ENCODE measurements at places on chromosomes 2 and 18.
A peak's percentile ranks its signal among the peaks of the same experiment; 100 is the strongest.

GRCh38 chr2:220318508-220318907, 691.1 kb downstream of the SLC4A3 start:
- no peak overlapping the region for H3K27ac ChIP-seq
- H3K4me3 ChIP-seq, result no peak overlapping the region
- DNase-seq, result no peak
- no peaks in the 10 kb centered on the region for H3K36me3 ChIP-seq
- no peaks in the 10 kb centered on the region for H3K4me1 ChIP-seq
- no peaks in the 10 kb centered on the region for H3K27me3 ChIP-seq

- H3K27ac ChIP-seq, result no peak overlapping the region
- H3K27me3 ChIP-seq, result no peaks in the 10 kb centered on the region
- H3K4me3 ChIP-seq, result no peak overlapping the region
Observed at GRCh38 chr2:215951558-215951957, 61.8 kb downstream of the MREG start.

- no peak overlapping the region for H3K27ac ChIP-seq
- no peak overlapping the region for H3K4me3 ChIP-seq
- H3K4me1 ChIP-seq, result no peaks in the 10 kb centered on the region
- H3K27me3 ChIP-seq, result no peaks in the 10 kb centered on the region
Observed at GRCh38 chr18:28647961-28648360, 471.0 kb upstream of the CDH2 start.

GRCh38 chr2:28360058-28360717, 32.5 kb upstream of the FOSL2 start:
- no peaks in the 10 kb centered on the region for H3K27me3 ChIP-seq
- H3K27ac ChIP-seq, result peak overlapping the region; percentile 70
- H3K4me3 ChIP-seq, result no peak overlapping the region
- DNase-seq, result no peak
- no peaks in the 10 kb centered on the region for H3K36me3 ChIP-seq

DNA sequence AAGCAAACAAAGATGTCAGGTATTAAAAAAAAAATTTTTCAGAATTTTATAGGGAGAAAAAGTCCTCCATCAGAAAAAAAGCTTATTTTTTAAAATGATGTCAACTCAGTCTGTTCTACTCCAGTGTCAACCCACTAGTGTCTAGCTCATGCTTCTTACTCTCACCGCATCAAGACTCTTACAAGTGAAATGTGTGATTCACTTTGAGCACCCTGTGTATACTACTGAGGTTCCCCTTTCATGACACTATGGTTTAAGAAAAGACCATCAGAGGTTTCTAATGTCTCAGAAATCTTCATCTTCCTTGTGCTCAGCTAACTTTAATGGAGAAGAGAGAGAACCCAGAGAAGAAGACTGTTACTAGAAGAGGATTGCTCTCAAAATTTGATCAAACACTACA, 43.4 kb downstream of the FEZ2 start:
- H3K4me1 ChIP-seq, result peaks cover 3% of the 10 kb centered on the region
- peaks cover 1% of the 10 kb centered on the region for H3K36me3 ChIP-seq
- H3K27me3 ChIP-seq, result no peaks in the 10 kb centered on the region
- H3K4me3 ChIP-seq, result no peak overlapping the region
- no peak overlapping the region for H3K27ac ChIP-seq
- no peak for DNase-seq

GRCh38 chr2:57330447-57330846, 716.2 kb upstream of the VRK2 start:
- peak; percentile 8 for DNase-seq
- no peaks in the 10 kb centered on the region for H3K4me1 ChIP-seq
- H3K4me3 ChIP-seq, result no peak overlapping the region
- no peak overlapping the region for H3K27ac ChIP-seq
- no peaks in the 10 kb centered on the region for H3K36me3 ChIP-seq

DNA sequence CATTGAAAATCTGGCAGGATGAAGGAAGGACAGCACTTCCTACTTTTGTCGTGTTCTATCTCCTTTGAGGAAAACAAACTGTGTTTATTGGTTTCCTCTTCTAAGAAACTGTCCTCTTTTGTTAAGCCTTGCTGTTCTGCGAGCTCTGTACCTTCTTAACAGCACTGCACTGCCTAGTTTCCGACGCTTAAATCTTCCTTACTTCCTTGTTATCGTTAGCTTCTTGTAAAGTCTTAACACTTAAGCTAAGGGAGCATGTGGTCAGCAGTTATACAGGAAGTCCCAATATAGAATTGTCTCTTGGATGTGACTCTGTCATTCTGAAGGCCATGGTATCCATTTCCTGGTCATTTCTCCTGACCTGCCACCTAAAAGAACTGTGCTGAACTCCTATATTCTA, 552.8 kb upstream of the NRP2 start:
- H3K4me1 ChIP-seq, result no peaks in the 10 kb centered on the region
- DNase-seq, result no peak
- no peak overlapping the region for H3K4me3 ChIP-seq
- no peaks in the 10 kb centered on the region for H3K27me3 ChIP-seq
- H3K36me3 ChIP-seq, result no peaks in the 10 kb centered on the region

DNA sequence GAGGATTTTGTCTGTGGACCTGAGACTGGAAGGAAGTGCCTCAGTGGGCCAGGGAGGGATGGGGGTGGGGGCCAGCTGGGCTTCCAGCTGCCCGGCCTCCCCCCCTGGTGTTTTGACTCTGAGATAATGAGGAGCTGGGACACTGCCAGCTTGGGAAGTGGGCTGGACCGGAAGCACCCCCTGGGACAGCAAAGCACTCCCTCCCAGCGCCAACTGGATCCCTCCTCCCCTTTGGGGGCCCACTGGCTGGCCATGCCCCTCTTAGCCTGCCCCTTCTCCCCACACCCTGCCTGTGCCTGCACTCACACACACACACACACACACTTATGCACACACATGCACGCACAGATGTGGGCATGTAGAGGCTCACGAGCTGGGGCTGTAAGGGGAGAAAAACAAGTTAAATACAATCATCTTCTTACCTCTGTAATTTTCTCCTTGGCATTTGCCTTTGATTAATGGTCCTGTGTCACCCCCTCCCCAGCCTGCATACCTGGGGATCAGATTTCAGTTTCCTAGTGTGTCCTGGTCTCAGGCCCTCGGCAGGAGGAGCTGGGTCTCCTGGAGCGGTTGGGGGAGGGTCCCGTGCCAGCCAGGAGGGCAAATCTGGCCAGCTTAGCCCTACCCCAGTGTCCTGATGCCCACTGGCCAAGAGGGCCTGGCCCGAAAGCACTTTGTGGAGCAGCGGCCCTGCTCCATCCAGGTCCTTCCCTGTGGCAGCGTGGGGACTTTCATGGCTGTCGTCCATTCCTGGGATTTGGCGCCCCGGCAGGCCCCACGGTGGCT, 3.6 kb downstream of the ITM2C start:
- H3K27ac ChIP-seq, result no peak overlapping the region
- DNase-seq, result no peak
- H3K4me1 ChIP-seq, result peaks cover 3% of the 10 kb centered on the region
- H3K4me3 ChIP-seq, result no peak overlapping the region
- H3K27me3 ChIP-seq, result peaks cover 2% of the 10 kb centered on the region

- no peak overlapping the region for H3K27ac ChIP-seq
- H3K36me3 ChIP-seq, result no peaks in the 10 kb centered on the region
- DNase-seq, result peak; percentile 71
- peaks cover 11% of the 10 kb centered on the region for H3K4me1 ChIP-seq
Observed at GRCh38 chr2:237868631-237869342, 9.4 kb downstream of the RAMP1 start.
